ENCODE measurements at places on chromosomes 4 and X. TPM values are rescaled to one million over a fixed set of nuclear protein-coding genes. Genes with fewer than 3 reads are reported as not detected.

The CLDN22 gene
- 0.32 TPM for polyA plus RNA-seq

The CCNA2 gene
- 33.9 TPM for polyA plus RNA-seq

DNA sequence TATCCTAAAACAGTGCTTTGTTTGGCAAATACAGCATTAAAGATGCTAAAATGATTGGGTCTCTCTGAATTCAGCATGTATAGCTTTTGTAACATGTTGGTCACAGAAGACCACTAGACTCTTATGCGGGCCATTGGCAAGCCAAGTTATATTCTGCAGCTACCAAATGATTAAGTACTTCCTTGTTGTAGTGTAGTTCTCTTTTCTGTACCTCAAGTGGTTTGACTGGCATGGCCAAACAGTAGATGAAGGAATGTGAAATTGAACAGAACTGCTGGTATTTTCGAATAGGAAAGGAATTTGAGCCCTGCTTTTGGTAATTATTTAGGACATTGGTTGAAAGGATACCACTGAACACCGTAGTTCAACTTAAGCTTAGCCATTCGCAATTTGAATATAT lies 193.9 kb upstream of the GPC4 start:
- DNase-seq, result no peak

The CENPVL1 gene
- polyA plus RNA-seq, result 0.34 TPM

DNA sequence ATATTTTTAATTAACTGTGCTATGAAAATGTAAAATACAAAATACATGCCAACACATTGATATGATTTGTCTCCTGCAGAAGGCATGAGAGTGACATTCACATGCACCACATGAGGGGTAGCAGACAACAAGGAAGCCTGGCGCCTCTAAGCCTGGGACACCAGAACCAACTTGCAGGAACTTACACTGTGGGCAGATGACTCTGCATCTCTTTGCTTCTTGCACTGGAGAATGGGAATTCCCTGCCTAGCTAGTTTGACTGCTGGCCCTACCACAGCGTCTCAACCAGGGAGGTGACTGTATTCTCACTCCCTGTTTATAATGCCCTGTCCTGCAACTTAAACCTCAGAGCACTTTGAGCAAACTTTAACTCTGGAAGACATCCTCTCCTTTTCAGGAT lies 40.5 kb downstream of the PAGE2 start:
- no peak for DNase-seq

- no peak for DNase-seq
These were observed 28.8 kb downstream of the HHIP start for GRCh38 chr4:144674711-144675110.

- no peak for DNase-seq
These were observed 13.4 kb upstream of the CHIC2 start for GRCh38 chr4:54077812-54078211.

DNA sequence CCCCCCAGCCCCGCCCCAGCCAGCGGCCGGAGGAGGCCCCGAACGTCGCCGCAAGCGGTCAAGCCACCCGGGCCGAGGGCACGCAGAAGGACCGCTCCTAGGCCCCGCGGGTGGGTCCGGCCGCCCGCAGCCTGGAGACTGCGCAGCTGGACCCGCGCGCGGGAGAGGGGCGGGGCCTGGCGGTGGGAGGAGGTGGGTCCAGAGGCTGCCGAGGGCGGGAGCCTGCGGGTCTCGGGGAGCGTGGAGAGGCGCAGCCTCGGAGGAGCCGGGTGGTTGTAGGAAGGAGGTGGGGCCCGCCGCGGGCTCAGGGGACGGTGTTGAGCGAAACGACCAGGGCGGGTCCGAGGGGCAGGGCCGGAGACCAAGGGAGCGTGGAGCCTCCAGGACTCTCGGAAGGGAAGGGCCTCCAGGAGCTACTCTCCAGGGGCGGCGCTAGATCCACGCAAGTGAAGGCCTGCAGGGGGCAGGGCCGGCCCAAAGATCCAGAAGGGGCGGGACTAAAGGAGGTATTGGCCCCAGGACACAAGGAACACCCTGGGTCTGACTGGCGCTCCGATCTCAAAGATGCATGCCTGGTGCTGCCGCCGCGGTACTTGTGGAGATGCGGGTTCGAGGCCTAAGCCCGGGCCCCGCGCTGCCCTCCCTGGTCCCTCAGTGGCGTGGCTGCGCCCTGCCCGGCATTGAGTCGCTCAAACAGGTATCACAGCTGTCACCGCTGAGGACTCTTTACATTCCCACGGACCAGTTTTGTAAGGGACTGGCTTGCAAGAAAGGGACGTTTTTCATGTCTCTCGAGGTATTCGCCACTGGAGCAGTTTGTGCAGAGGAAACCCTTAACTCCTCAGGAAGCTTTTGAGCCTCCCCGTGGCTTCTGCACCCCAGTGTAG lies 5.9 kb downstream of the TIMM17B start:
- no peak for DNase-seq

DNA sequence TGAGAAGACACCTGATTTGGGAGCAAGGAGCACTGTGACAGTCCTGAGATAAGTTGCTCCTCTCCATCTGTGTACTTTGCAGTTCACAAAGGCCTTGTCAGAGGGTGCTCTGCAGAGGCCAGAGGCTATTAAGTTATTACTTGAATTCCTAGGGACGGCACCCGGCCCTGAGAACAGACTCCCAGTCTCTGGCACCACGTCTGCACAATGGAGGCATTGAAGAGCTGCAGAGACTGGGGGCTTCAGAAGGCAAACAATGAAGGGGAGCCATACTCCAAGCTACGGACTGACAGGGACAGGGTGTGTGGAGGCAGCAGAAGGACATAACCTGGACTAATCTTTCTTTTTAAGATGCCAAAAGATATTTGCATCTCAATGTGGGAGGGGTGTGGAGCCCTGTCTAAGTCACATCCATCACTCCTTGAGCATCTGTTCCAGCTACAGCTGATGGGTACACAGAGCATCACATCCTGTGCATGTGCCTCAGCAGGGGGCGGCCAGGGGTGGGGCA lies 11.5 kb downstream of the RASGEF1B start:
- DNase-seq, result no peak

The HELT gene
- polyA plus RNA-seq, result not detected

The UBA6 gene
- polyA plus RNA-seq, result 58.2 TPM

DNA sequence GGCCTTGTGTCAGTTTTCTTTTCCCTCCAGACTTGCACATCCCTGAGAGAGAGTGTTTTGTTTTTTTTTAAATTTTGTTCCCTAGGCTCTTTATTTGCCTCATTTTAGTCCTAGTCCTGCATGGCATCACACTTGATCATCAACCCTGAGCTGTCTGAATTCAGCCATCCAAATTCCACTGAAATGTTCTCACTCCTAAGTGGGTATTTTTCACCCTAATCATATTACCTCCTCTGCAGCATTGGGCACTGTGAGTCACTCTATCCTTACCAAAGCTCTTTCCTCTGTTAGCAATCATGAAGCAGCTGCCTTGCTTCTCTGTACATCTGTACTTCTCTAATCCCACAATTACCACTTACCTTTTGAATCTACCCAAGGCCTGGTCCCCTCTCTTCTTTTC lies 356.6 kb upstream of the MAGEB2 start:
- no peak for DNase-seq

GRCh38 chrX:40325161-40325560 lies 227.4 kb upstream of the BCOR start:
- DNase-seq, result no peak
